Mucosa of descending colon (tissue), 3 donors: ENCODE measurements at places on chromosomes 11 and 22. TPM values are rescaled to one million over a fixed set of nuclear protein-coding genes. Genes with fewer than 3 reads are reported as not detected.

GRCh38 chr22:18070556-18071306 lies 7.1 kb upstream of the PEX26 start:
- no peak for DNase-seq

DNA sequence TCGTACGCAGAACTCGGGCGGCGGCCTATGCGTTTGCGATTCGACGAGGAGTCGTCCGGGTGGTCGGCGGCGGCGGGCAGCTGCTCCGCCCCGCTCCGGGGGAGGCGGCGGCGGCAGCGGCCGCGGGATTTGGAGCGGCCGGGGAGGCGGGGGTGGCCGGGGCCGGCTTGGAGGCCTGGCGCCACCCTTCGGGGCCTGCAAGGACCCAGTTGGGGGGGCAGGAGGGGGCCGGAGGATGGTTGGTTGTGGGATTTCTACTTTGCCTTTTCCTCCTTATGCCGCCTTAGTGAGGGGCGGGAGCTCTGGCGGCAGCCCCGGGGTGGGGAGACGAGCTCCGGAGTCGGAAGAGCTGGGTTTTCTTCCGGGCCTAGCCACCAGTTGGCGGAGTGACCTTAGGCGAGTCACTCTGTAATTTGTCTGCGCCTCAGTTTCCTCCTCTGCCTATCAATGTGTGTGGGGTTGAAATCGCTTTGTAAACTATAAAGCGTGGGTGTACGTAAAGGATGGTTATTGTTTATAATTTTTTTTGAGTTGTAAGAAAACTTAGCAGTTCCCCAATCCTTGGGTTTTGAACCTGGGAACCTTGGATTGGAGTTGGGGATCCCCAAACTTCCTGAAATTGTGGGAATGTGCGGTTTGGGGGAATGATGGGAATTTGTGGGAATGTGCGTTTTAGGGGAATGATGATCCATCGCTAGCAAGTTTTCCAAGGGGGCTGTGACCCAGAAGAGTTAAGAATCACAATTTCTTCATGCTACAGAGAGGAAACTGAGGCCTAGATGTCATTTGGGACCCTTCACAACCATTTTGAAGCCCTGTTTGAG lies 679 bp downstream of the TUG1 start:
- DNase-seq = peak; percentile 70

DNA sequence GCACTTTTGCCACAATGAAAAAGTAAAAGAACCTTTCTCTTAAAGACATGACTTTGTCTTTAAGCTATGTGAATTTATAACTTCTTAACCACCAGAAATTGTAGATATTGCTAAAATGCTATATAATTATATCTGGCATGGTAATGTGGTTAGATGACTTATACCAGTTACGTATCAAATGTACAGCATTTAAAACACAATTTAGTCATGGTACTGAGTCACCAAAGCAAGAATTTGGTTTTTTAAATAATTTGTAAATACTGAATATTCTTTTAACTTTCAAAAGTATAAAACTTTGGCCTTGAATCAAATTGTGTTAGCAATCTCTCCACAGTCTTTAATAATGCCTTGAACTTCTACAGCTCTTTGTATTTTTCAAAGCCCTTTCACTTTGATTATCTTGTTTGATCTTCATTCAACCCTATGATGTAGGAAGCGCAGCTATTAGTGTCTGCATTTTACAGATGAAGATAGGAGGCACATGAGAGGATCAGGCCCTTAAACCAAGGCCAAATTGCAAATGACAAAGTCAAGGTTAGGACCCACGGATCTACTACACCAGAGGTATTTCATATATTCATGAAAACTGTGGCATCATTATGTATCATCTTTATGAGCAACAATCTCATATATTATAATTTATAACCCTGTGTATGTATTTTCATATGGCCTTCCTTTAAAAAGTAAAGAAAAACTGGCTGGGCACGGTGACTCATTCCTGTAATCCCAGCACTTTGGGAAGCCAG lies 4.4 kb upstream of the SYTL2 start:
- no peak for DNase-seq

Gene EXPH5
- 79.3 TPM for total RNA-seq

DNA sequence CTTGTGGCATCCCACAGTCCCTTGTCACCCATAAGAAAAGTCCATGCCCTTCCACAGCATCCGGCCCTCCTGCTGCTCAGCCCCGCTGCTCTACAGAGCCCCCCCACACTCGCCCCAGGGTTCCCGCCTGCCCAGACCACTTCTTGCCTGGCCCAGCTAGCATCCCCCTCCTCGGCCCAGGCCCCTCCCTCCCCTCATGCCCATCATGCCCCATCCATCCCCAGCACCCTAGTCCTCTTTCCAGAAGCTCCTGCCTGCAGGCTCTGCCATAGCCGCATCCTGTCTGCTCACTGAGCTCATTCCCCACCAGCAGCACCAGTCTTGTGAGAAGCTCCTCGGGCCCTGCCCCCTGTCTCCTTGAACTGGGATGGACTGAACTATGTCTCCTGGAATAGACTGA lies 54.4 kb downstream of the LINC01488 start:
- no peak for DNase-seq

Gene SERPIND1
- not detected for total RNA-seq

Gene EXT2
- total RNA-seq = 59.7 TPM

DNA sequence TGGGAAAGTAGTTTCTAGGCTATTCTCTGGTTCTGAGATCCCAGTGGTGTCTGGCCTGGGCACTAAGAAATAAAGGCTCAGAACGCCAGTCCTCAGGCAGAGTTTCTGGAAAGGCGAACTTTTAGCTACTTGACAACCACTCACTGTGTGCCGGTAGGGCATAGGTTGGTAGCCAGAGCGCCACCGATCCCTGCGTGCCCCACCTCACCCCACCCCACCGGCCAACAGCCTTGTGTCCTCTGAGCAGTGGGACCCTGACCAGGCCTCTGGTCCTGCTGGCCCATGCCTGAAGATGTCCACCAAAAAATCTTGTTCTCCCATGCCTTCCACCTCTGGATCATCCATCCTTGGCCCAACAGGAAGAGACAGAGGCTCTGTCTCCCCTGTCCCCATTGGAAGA lies 118.0 kb downstream of the FEZ1 start:
- DNase-seq = no peak

Gene C11orf65
- 1.3 TPM for total RNA-seq

- no peak for DNase-seq
These were observed 519.5 kb upstream of the LRRC4C start for GRCh38 chr11:41978945-41979344.

- DNase-seq = no peak
These were observed 21.6 kb downstream of the IMMP1L start for GRCh38 chr11:31487848-31488247.

- DNase-seq = peak; percentile 66
These were observed 460 bp downstream of the ZC3H12C start for GRCh38 chr11:110093407-110094297.

- DNase-seq = peak; percentile 55
These were observed 5.7 kb downstream of the CTSD start for GRCh38 chr11:1757861-1758610.

GRCh38 chr11:73429121-73429750 lies 53.0 kb downstream of the RELT start:
- no peak for DNase-seq

GRCh38 chr11:62553839-62554361 lies 7.3 kb upstream of the AHNAK start:
- DNase-seq = no peak

Gene CECR2
- total RNA-seq = 0.27 TPM

DNA sequence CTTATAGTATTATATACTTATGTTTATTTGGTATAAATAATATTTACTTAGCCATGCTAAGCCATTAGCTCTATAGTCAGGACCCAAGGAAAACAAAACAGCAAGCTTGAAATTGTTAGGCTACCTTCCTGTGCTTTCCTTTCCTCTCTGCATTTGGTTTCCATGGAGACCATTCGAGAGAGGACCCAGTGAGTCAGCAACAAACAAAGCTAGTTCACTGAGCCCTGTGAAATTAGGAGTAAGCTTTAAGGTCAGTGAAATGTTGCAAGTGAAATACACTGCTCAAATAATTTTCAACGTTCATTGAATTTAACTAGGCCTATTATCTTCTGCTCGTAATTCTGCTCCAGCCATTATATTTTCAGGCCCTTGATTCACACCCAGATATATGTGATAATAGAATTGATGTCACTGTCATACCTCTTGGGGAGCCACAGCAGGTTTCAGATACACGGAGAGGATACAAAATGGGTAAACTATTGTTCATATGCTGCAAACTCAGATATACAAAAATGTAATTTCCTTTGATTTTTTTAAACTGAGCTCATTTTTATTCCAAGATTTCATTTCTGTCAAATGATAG lies 9.1 kb upstream of the OR10D3 start:
- DNase-seq = no peak

DNA sequence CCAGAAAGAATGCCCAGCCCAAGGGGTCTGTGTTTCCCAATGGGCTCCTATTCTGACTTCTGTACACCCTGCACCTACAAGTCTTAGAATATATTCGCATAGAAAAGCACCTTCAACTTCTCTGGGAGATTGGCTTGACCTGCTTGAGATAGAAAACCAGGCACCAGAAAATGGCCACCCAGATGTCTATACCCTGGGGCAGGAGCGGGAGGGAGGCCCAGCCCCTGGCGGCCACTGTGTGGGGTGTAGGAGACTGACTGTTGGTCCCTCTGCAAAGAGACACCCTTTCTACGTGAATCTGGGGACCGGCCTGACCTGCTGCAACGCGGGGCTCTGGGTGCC lies 8.5 kb downstream of the DENND6B start:
- DNase-seq = no peak

DNA sequence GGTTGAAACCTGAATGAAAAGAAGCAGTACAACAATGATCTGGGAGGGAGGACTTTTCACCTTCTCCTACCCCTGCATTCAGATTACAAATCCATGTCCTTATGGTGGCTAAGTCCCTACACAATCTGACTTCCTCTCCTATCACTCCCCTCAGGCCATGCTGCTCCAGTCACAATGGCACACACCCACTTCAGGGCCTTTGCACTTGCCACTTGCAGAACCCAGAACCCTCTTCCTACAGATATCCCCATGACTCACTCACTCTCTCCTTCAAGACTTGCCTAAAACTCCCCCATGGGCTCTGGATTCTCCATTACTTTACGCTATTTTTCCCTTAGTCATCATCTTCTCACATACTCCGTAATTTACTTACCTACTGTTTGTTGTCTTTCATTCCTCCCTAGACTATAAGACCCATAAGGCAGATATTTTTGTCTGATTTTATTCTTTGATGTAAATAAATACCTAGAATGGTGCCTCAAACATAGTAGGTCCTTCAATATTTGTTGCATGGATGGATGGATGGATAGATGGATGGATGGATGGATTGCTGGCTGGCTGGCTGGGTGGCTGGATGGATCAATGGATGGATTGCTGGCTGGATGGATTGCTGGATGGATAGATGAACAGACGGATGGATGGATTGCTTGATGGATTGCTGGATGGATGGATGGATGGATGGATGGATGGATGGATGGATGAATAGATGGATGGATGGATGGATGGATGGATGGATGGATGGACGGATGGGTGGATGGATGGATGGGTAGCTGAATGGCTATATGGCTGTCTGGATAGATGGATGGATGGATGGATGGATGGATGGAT lies 94.7 kb upstream of the NAV2 start:
- DNase-seq = no peak

- DNase-seq = no peak
These were observed 3.0 kb downstream of the ABTB2 start for GRCh38 chr11:34354782-34355181.

Gene C2CD2L
- 36.1 TPM for total RNA-seq
